Stimulated activated naive B cell treated with anti-CD40 and anti-IgM and Interleukin-4, amounts not matched to agents 10 μg/mL and 1 μg/mL and 100 μg/mL, for 72 hours (primary cell): ENCODE measurements at places on chromosomes 4 and X.

DNA sequence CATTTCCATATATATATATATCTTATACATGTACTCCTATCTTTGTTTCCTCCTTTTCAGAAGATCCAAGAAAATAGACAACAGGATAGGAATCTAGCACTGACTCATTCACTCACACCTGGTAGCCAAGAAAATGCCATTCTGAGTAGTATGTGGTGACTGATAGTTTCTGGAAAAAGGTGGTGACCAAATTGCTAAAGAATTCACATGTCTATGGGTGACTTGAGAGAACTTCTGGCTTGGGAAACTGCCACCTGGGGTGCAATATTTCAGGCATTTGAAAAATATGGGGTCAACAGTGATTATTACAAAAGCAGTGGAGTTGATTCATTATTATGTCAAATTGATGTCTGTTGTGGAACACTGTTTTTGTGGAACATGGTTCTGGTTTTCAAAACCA lies 605.1 kb downstream of the PCDH18 start:
- no peak for DNase-seq

GRCh38 chr4:110400086-110400485 lies 75.9 kb upstream of the ENPEP start:
- no peak for DNase-seq

DNA sequence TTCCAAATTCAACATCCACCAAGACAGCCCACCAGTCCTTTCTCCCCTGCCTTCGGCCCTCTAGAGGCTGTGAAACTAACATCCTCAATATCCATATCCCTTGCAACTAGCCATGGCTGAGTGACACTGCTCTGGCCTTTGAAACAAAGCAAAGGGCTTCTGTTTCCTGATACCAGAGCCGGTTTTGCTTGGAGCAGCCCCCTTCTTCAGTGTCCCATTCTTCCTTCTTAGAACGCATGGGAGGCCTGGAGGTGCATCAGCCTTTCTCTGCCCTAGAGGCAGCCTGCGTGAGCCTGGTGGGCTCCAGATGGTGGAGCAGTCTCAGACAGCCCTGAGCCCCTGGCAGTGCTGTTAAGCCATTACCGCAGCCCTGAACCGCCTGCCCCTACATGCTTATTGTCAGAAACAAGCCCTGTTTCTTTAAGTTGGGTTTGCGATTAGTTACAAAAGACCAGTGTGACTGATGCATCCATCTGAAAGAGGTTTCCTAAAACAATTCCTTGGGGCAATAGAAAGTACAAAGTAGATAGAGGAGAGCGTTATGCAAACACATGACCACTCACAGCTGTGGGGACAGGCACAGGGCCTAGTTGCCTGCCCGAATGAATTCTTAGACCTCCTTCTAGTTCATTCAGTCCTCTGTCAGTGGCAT lies 74.1 kb downstream of the EVC start:
- no peak for DNase-seq

DNA sequence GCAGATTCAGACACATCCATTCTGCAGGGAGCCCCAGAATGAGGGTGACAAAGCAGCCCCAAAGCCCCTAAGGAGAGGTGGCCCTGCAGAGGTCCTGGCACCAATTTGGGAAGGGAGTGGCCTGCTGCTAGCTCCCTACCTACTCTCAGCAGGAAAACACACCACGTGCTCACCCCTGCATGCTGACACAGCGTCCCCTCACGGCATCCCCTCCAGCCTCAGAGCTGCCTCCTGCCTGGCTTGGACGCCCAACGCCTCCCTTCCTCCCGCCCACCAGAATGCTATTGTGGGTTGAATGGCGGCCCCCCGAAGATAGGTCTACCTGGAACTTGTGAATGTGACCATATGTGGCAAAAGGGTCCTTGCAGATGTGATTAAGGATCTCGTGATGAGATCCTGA lies 28.8 kb downstream of the ZFYVE28 start:
- DNase-seq, result no peak

DNA sequence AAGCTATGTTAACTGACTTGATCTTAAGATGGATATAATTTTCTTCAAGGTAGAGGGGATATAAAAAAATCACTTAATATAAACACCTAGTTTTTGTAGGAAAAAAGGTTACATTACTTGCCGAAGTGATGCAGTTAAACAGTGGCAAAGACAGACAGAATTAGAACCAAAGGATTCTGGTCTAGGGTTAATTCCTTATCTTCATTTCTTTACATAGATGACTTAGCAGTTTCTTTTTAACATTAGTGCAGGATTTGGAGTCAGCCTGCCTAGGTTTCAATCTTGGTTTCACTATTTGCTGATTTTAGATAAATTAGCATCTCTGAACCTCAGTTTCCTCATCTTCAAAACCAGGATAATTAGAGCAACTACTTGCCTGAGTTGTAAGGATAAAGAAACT lies 14.3 kb downstream of the ZAR1 start:
- DNase-seq, result no peak

DNA sequence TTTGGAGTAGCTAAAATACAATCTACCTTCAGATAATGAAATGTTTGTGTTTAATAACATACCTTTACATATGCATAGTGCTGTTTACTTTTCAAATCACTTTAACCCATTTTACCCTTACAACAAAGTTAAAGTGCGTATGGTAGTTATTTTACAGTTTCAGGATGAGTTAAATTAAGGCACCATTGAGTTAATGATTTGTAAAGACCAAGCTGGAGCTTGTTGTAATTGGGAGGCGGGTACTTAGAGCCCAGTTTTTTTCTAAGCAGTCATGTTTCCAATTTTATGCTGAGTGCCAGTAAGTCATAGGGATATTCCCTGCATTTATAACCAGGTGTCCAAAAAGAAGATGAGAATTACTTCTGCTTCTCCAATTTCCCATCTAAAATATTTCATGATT lies 84.2 kb upstream of the NRK start:
- DNase-seq, result no peak

DNA sequence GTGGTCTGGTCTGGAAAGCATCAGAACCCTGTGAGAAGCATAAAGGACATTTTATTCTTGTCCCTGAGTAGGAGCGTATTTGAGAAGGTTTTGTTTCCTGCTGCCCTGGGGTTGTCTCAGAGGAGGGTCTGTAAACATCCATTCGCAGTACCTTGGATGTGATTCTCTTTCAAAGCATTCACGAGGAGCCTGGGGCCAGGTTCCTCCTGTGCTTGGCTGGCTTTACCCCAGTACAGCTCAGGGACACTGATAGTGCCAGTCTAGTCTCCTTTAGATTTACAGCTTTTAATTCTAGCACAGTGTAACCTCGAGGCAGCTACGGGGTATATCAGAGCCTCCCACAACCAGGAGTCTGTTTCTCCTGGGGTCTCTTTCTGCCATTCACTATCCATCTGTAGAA lies 2.7 kb downstream of the CLRN2 start:
- DNase-seq, result no peak

- DNase-seq, result no peak
These were observed 85.4 kb upstream of the RAPGEF2 start for GRCh38 chr4:159017323-159018026.

DNA sequence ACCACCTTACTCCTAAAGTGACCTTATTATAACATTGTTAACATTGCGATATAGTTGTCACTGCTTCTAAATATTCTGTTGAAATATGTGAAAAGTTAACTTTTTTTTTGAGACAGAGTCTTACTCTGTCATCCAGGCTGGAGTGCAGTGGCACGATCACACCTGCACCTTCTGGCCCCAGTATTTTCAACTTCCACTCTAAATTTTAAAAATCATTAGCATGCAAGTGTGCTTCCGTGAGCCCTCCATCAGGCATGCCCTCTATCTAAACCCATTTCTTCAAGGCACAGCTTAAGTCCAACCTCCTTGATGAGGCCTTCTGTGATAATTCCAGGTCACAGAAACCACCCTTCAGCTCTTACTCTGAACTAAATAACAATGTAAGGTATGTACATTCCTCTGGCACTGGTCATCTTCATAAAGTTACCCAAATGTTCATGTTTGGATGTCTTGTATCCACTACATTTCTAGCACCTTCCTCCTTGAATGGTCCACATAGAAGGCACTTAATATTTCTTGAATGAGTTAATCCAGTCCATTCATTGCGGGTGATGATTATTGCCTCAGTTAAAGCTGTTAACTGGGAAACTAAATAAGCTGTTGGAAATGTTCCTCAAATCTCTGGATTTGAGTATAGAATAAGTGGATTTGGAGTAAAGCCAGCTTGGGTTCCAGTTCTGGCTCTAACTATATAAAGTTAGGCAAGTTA lies 38.6 kb upstream of the TMEM131L start:
- DNase-seq, result no peak

DNA sequence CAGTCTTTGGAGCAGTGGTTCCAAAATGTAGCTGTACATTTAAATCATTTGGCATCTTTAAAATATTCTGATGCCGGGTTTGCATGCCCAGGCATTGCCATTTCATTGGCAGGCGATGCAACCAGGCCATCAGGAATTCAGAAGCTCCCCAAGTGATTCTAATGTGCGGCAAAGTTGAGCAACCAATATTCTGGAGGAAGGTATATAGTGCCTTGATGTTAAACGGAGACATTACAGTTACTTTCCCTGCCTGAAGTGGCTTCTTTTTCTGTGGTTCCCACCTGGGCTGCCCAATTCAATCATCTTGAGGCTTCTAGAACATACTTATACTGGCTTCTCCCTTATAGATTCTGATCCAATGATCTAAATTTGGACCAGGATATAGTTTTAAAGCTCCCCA lies 68.7 kb upstream of the PGM2 start:
- no peak for DNase-seq

DNA sequence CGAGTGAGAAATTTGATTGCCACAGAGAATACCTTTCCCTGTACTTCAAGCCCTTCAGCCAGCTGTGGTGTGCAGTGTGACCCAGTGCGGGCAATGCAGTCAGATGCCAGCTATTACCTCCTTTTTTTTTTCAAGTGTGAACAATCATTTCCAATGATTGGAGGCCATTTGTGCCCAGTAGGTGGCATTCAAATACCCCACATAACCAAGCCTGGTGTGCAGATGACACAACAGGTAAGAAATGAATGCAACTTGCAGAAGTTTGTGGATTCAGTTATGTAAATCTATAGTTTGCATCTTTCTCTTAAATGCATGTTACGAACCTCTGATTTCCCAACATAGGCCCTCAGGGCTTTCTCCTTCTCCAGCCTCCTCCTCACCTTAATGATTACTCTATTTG lies 98.0 kb downstream of the CLCN4 start:
- DNase-seq, result no peak

DNA sequence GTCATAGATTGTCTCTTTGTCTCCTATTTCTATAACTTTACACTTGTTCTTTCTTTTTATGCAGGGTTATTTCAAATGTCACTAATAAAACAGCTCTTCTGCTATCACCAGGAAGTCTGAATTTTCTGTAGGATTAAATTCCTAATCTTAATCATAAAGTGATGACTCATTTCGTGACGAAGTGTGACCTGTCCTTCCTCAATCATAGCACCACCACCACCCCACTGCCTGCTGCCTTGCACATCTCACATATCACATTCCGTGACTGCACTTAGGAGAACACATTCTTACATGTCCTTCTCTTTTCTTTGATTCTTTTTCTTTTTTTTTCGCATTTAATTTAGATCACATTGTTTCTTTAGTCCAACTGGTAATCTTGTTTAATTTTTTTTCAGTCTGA lies 57.7 kb upstream of the UGT2B7 start:
- no peak for DNase-seq

GRCh38 chr4:152945639-152946038 lies 9.5 kb downstream of the FHDC1 start:
- DNase-seq, result no peak

GRCh38 chr4:80340036-80340435 lies 4.5 kb downstream of the CFAP299 start:
- DNase-seq, result no peak

DNA sequence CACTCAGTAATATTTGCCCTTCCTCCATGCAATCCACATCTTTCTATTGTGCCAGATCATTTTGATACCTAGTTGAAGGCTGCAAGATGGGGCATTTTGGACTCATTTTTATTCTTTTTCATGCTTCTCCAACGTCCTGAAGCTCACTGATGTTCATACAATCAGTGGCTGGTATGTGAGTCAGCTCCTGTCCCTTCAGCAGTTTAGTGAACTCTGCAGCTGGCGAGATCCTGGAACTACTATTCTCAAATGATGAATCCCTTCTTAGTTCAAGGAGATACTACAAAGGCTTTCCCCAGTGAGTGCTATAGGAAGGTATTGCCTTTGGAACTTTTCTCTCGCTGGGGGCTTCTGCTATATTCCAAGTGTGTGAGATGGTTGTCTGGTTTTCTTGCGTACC lies 9.6 kb upstream of the CCDC149 start:
- DNase-seq, result no peak

- no peak for DNase-seq
These were observed 17.5 kb downstream of the RFC1 start for GRCh38 chr4:39348371-39349315.
